ENCODE measurements at places on chromosomes 3 and 15. TPM values are rescaled to one million over a fixed set of nuclear protein-coding genes. Genes with fewer than 3 reads are reported as not detected.

SAMD7 gene
- not detected for total RNA-seq

DAZL gene
- total RNA-seq = 0.13 TPM

PPM1M gene
- total RNA-seq = 84.6 TPM

SAMMSON gene
- not detected for total RNA-seq

IQCF5 gene
- total RNA-seq = not detected

TMCO5A gene
- not detected for total RNA-seq

CYP8B1 gene
- total RNA-seq = not detected

GP5 gene
- total RNA-seq = 1.4 TPM

SLC7A14 gene
- total RNA-seq = not detected

CAND2 gene
- 0.85 TPM for total RNA-seq
